Left colon (tissue), 2 donors: ENCODE measurements at places on chromosomes 1 and 21. TPM values are rescaled to one million over a fixed set of nuclear protein-coding genes. Genes with fewer than 3 reads are reported as not detected.

- DNase-seq = no peak
Observed at GRCh38 chr1:98355656-98356383, 305.7 kb upstream of the SNX7 start.

DNA sequence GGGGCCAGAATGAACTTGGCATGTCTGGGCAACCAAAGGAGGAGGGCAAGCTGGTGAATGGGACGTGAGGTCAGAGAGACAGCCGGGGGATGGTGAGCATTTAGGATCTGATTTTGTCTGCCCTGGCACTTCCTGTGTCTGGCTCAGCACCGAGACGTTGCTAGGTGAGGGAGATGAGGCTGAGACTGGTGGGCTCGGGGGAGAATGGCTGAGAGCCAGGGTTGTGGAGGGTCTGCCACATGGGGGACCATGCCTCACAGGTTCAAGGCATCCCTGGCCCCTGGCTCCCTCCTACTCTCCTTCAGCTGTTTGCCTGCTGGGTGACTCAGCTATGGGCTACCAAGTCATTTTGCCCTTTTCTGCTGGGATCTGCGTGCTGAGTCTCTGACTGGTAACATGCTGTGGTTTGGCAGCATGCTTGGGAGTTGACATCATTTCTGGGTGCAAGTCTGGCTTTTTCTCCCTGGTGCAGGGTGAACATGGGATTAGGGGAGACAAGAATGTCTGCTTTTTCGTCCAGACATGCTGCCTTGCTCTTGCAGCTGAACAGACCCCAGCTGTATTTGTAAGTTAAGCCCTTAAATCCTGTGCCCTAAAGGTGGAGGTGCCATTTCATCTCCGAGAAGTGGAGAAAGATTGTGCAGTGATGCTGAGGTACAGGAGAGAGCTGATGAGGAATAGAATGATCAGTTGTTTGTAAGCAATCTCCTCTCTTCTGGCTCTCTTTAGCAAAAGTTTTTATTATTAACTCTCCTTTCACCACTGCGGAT, 17.6 kb downstream of the GALNT2 start:
- no peak for DNase-seq

GRCh38 chr1:175413367-175413766, 220.8 kb upstream of the KIAA0040 start:
- no peak for DNase-seq

- no peak for DNase-seq
Observed at GRCh38 chr1:79376106-79376505, 369.6 kb upstream of the ADGRL4 start.

GRCh38 chr1:155649676-155650075, 38.9 kb downstream of the YY1AP1 start:
- no peak for DNase-seq

- no peak for DNase-seq
Observed at GRCh38 chr1:31476891-31477846, 64.2 kb downstream of the SERINC2 start.

DNA sequence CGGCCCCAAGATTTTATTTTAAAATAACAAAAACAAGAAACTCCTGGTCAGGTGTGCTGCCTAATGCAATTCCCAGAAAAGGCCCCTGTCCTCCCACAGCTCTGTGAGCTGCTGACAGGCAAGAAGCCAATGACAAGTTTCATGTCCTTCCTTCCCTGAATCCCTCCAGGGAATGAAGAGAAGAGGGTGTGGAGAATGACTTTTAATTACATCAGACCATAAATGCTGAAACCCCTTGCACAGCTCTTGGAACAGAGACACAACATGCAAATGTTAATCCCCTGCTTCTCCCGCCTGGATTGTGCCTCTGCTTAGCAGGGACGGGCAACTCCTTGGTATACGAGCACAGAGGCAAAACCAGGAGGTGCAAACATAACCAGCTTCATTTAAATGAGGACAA, 228.1 kb upstream of the CAMK1G start:
- DNase-seq = no peak

GRCh38 chr1:36223381-36223995, 755 bp upstream of the THRAP3 start:
- no peak for DNase-seq

- DNase-seq = no peak
Observed at GRCh38 chr1:105700723-105701122, 1355.8 kb upstream of the PRMT6 start.

DNA sequence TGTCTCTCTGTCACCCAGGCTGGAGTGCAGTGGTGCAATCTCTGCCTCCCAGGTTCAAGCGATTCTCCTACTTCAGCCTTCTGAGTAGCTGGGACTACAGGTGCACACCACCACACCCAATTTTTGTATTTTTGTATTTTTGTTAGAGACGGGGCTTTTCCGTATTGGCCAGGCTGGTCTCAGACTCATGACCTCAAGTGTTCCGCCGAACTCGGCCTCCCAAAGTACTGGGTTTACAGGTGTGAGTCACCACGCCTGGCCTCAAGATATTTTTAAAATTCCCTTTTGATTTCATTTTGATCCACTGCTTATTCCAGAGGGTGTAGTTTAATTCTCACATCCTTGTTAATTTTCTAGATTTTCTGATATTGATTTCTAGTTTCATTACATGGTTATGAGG, 3.8 kb downstream of the IFI44L start:
- no peak for DNase-seq

DNA sequence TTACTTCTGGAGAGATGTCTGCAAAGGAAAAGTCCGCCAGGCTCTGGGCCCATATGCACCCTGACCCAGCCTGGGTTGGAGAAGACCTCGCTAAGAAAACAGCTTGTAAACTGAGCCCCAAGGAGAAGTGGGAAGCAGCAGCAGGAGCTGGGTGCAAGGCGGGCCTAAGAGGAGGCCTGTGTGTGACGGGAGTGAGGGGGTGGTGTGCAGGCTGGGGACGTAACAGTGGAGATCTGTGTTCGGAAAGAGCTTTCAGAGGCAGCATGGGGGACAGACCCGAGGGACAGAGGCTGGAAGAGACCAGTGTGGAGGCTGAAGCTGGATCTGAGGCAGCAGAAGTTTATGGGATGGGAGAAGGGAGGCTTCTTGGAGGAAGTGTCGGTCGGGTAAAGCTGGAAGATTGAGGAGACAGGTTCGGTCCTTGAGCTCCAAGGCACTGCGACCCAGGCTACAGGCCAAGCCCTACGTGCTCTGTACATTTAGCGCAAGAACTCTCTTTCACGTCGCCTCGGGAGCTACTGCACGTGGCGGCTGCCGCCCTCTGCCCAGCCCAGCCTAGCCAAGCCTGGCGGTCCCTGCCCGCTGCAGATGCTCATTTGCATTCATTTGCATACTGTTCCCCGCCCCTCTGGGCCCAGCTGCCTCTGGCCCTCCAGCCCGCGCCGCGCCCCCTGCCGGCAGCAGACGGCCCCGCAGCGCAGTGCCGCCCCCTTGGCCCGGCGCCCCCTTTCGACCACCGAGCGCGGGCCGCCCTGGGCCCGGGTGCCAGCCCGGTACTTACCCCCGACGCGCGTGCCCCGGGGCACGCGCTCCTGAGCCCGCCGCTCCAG, 6.3 kb downstream of the HPCA start:
- DNase-seq = peak; percentile 73

DNA sequence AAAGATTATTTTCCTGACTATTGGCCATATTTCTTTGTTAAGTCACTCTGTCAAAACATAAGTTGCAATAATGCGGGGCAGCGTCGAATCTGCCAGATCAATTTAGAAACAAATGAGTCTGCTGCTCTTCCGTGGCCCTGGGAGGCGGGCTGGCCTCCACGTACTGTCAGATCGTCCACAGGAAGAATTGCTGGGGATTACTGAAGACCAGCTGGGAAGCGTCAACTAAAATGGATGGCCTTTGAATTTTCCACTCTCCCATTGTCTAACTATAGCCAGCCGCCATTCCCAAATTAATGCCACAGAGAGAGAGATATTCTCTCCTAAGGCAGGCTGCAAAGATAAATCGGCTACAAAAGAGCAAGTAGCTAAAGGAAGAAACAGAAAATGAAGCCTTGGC, 560.2 kb downstream of the SMYD3 start:
- DNase-seq = no peak

- no peak for DNase-seq
Observed at GRCh38 chr1:209513226-209513625, 70.3 kb upstream of the CAMK1G start.

DNA sequence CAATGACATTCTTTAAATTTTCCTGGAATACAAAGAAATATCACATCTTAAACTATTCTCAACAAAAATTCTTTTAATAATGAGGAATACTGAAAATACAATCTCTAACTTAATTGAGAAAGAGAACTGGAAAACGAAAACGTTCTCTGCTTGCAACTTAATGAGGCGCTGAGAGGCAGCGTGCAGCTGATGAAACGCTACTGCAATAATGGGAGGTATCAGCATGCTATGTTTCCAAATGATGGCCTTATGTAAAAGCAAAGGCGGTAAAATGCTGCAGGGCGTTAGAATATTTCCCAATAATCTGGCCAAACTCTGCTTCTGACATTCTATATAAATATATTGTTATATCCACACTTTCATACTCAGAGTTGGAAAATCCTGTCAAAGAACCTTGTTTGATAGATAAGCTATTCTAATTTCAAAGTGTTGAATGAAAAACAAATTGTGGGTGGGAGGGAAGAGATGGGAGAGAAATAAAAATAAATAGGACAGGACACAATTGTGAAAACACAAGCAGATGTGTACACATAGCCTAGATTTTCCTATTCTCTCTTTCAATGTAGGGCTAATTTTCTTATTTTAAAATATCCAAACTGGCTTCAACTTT, 70.9 kb downstream of the APP start:
- no peak for DNase-seq

GRCh38 chr1:32299327-32299726, 7.4 kb downstream of the HDAC1 start:
- no peak for DNase-seq

- no peak for DNase-seq
Observed at GRCh38 chr1:56285554-56286402, 293.6 kb downstream of the PLPP3 start.

The KRTAP21-2 gene
- total RNA-seq = not detected

The TMEM269 gene
- total RNA-seq = 0.20 TPM

The SLC39A1 gene
- total RNA-seq = 68.8 TPM

The PROX1 gene
- total RNA-seq = 15.4 TPM

The CAMK1G gene
- not detected for total RNA-seq

The MCOLN2 gene
- 87.3 TPM for total RNA-seq

The SAMSN1 gene
- 4.2 TPM for total RNA-seq

The TMEM52 gene
- 4.1 TPM for total RNA-seq
